ENCODE measurements at places on chromosomes 11 and 22. TPM values are rescaled to one million over a fixed set of nuclear protein-coding genes. Genes with fewer than 3 reads are reported as not detected.

GRCh38 chr11:98423933-98424332 lies 596.8 kb upstream of the CNTN5 start:
- DNase-seq: no peak
- no peaks in the 10 kb centered on the region for H3K4me1 ChIP-seq
- H3K36me3 ChIP-seq: no peaks in the 10 kb centered on the region
- no peaks in the 10 kb centered on the region for H3K27me3 ChIP-seq
- no peak overlapping the region for H3K4me3 ChIP-seq

GRCh38 chr11:68682531-68682961 lies 1.8 kb upstream of the GAL start:
- H3K27ac ChIP-seq: no peak overlapping the region
- H3K4me1 ChIP-seq: no peaks in the 10 kb centered on the region
- DNase-seq: no peak

GRCh38 chr11:75445315-75445953 lies 12.4 kb upstream of the KLHL35 start:
- H3K36me3 ChIP-seq: peaks cover 4% of the 10 kb centered on the region
- peak; percentile 73 for DNase-seq
- no peaks in the 10 kb centered on the region for H3K27me3 ChIP-seq
- H3K27ac ChIP-seq: no peak overlapping the region

- H3K27ac ChIP-seq: no peak overlapping the region
- no peak overlapping the region for H3K4me3 ChIP-seq
- DNase-seq: no peak
- H3K4me1 ChIP-seq: peaks cover 5% of the 10 kb centered on the region
- no peaks in the 10 kb centered on the region for H3K27me3 ChIP-seq
Observed at GRCh38 chr11:77387701-77388100, 86.2 kb downstream of the PAK1 start.

- H3K36me3 ChIP-seq: no peaks in the 10 kb centered on the region
- peaks cover 19% of the 10 kb centered on the region for H3K4me1 ChIP-seq
- H3K27ac ChIP-seq: peak overlapping the region; percentile 69
- no peak overlapping the region for H3K4me3 ChIP-seq
- H3K27me3 ChIP-seq: no peaks in the 10 kb centered on the region
- peak; percentile 17 for DNase-seq
Observed at GRCh38 chr11:105202844-105203548, 63.4 kb upstream of the CARD18 start.

GRCh38 chr11:117459979-117460300 lies 132.3 kb downstream of the CEP164 start:
- DNase-seq: no peak
- H3K4me1 ChIP-seq: peaks cover 17% of the 10 kb centered on the region
- no peaks in the 10 kb centered on the region for H3K27me3 ChIP-seq
- no peaks in the 10 kb centered on the region for H3K36me3 ChIP-seq

DNA sequence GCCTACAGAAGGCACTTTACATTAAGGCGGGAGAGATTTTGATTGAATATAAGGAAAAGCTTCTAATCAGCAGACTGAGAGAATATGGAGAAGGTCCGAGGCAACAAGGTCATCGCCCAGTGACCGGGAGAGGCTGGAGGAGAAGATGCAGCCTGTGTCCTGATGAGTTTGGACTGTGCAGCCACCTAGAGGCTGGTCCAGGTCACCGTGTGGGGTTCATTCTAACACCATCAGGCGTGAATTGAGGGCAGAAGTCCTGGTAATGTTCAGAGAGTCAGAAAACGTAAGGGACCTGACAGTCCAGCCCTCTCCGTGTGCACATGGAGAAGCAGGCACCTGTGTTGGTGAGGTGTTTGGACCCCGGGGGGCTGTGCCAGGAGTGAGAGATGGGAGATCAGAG lies 102.7 kb downstream of the FEZ1 start:
- H3K36me3 ChIP-seq: no peaks in the 10 kb centered on the region
- no peaks in the 10 kb centered on the region for H3K4me1 ChIP-seq
- no peak for DNase-seq
- H3K4me3 ChIP-seq: no peak overlapping the region
- H3K27me3 ChIP-seq: peaks cover 35% of the 10 kb centered on the region
- H3K27ac ChIP-seq: no peak overlapping the region

DNA sequence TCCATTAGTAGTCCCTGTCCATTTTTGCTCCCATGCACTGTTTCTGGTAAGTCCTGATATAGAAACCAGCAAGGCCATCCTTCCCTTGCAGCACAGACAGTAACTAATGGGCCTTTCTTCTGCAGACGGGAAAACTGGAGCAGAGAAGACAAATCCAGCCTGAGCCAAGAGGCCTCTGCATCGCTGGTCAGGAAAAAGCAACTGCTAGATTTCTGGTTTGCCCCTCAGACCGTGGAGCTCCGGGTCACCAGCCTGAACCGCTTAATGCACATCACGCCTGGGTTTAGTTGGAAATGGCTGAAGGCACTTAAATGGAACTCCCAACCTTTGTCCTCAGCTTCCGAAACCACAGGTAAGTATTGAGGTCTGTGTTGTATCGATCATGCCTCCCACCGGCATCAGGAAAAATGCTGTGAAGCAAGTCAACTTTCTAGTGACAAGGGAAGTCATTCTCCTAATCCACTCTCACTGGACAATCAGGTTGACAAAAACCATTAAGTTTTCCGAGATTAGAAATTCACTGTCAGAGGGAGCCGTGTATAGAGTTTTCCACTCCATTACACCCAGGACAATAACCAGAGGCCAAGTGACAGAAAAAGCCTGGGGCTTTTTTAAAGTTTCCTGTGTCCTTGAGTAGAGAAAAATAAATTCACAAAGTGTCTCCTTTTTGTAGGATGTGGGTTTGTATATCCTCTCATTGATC lies 14.8 kb upstream of the LMO2 start:
- no peaks in the 10 kb centered on the region for H3K36me3 ChIP-seq
- H3K27ac ChIP-seq: no peak overlapping the region
- DNase-seq: no peak
- H3K4me1 ChIP-seq: no peaks in the 10 kb centered on the region
- H3K4me3 ChIP-seq: no peak overlapping the region
- peaks cover 42% of the 10 kb centered on the region for H3K27me3 ChIP-seq

The RELT gene
- total RNA-seq: 26.0 TPM

DNA sequence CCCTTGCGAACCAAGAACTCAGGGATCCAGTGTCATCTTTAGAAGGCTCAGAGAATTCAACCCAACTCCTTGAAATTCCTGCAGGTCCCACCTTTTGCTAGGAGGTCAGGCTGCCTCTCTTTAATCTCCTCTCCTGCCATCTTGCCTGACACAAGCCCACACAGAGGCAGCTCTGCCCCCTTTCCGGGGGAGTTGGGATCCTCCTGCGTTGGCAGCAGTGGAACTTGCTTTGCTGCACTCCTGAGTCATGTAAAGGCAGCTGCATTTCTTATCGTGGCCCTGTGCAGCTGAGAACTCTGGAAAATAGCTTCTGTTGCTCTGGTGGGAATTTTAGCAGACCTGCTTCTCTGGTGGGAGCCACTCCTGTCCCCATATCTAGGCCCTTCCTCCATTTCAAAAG lies 142.3 kb upstream of the TBCEL start:
- H3K27ac ChIP-seq: no peak overlapping the region
- H3K36me3 ChIP-seq: no peaks in the 10 kb centered on the region
- no peak overlapping the region for H3K4me3 ChIP-seq

Measured in activated CD4-positive, alpha-beta memory T cell treated with anti-CD3 and anti-CD28 coated beads, Interleukin-2, amount 10 ng/mL, durations not matched to agents 7 days and 5 days (primary cell).